ENCODE measurements at places on chromosomes 7 and 10. TPM values are rescaled to one million over a fixed set of nuclear protein-coding genes. Genes with fewer than 3 reads are reported as not detected.

The TET1 gene
- polyA plus RNA-seq = 3.2 TPM

The MALRD1 gene
- 109 TPM for polyA plus RNA-seq

DNA sequence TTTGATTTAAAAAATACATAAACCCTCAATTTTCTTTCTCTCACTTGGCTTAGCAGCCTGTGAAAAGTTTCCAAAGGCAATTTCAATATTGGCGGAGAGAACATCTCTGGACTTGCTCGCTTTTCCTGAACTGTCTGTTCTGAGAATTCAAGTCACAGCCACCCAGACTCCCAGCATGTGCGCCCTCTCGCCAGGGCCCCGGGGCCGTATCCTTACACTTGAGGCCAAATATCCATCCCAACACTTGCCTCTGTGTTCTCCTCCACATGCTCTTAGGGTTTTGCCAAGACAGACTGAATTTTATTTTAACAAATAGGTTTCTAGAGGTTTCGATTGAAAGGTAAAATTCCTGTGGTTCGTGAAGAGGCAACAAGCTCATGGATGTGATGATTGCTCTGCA is 111.5 kb upstream of the GPR26 start:
- peaks cover 7% of the 10 kb centered on the region for H3K27me3 ChIP-seq
- no peak for DNase-seq
- no peak overlapping the region for H3K27ac ChIP-seq

DNA sequence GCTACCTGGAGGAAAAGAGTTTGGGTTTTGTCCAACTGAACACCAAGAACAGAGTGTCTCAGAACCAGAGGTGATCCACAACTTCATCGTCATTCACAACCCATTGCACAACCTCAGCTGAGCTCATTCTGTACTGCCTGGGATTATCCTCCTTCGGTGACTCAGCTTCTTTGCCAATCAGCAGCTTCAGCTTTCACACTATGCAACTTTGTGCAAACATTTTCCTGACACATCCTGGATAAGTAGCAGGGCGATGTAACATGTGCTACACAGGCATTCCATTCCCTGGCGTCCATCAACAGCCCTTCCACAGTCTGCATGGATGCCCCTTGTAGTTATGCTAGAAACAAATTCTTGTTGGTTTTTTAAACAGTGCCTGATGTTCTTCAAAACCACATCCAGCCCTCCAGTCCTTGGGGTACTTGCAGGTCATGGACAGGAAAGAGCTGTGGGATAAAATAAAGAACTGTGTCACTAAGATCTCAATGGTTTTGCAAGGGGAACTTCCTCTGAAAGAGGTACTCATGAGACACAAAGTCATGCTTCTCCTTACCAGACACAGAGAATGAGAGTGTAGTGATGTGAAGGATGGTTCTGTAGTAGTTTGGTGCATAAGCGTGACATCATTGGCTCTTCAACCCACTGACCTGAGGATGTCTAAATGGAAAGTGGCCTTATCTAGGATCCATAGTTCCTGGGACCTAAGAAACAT is 478.5 kb downstream of the KIF20B start:
- H3K27me3 ChIP-seq = no peaks in the 10 kb centered on the region
- H3K4me1 ChIP-seq = no peaks in the 10 kb centered on the region
- no peak for DNase-seq
- H3K4me3 ChIP-seq = no peak overlapping the region

GRCh38 chr10:89563861-89564478 is 28.6 kb upstream of the SLC16A12 start:
- no peak overlapping the region for H3K4me3 ChIP-seq
- H3K27ac ChIP-seq = no peak overlapping the region
- H3K4me1 ChIP-seq = no peaks in the 10 kb centered on the region
- no peaks in the 10 kb centered on the region for H3K27me3 ChIP-seq

The AKR1D1 gene
- polyA plus RNA-seq = 4.4 TPM

DNA sequence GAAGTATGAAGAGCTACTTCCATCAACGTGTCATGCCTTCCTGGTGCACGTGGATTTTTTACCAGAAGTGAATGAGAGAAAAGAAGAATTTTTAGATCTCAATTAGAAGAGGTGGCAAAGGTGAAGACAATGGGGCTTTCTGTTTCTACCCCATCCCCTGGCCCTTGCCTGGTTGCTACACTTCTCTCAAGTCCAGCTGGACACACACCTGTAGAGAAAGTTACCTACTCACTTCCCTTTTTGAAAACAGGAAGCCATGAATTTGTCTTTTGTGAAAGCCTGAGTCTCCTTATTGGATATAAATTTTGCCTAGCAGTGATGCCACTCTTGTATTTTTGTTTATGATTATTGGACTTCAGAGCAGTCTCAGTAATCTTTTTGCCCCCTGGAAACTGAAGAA is 142.9 kb upstream of the AKR1E2 start:
- DNase-seq = no peak
- H3K36me3 ChIP-seq = no peaks in the 10 kb centered on the region
- no peak overlapping the region for H3K27ac ChIP-seq
- H3K4me1 ChIP-seq = peaks cover 10% of the 10 kb centered on the region

DNA sequence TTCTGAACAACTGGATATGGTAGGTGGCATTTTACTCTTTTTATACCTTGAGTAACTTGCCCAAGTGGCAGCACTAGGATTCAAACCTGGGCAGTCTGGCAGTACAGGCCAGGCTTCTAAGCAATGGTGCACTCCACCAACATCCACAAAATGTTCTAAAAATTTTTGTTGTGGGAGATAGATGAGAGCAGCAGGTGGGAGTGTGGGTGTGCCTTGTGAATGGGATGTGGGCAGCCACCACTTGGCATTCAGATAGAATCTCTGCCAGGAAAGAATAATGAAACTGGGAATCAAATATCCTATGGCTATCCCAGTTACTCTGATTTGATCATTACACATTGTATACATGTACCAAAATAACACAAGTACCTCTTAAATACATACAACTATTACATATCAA is 810.7 kb downstream of the MAGI2 start:
- no peak overlapping the region for H3K27ac ChIP-seq
- H3K27me3 ChIP-seq = no peaks in the 10 kb centered on the region
- H3K4me1 ChIP-seq = no peaks in the 10 kb centered on the region
- DNase-seq = no peak
- no peaks in the 10 kb centered on the region for H3K36me3 ChIP-seq

The PODXL gene
- polyA plus RNA-seq = 26.9 TPM

- H3K4me3 ChIP-seq = no peak overlapping the region
- no peaks in the 10 kb centered on the region for H3K27me3 ChIP-seq
- no peaks in the 10 kb centered on the region for H3K36me3 ChIP-seq
- H3K4me1 ChIP-seq = peaks cover 9% of the 10 kb centered on the region
- DNase-seq = no peak
- H3K27ac ChIP-seq = no peak overlapping the region
These were observed 4.5 kb upstream of the VOPP1 start for GRCh38 chr7:55576753-55577152.

DNA sequence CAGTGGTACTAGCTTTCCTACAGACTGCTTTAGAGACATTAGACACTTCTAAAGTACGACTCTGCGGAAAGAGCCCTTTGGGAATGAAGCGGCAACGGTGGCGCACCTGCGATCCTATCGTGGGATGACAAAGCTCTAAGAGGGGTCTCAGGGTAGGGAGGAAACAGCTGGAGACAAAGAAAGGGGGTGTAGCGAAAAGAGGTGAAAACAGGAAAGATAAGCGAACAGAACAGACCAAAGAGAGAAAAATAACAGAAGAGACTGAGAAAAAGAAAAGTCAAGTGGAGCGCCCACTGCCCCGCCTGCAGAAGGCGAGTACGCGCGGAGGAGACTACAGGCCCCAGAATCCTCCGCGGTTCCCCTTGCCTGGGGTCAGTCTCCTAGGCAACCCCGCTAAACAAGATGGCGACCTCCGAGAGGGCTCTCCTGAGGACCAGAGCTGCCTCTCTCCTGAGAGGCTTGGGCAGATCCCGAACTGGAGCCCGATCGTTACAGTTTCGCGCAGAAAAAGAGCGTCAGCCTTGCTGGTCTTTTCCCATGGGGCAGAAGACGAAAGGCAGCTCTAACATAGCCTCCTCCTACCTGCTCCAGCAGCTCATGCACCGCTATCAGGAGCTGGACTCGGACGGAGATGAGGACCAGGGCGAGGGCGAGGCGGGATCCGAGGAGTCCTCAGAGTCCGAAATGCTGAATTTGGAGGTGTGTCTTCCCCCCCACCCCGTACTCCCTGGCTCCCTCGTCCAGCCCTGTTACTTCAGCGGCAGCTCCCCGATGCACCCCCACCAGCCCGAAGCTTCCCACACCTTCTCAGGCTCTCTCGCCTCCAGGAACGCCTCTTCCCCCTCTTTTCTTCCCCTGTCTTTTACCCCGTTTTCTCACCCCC is at the start of gene LRGUK:
TSS of gene LRGUK (plus strand) at position 375 of the 883 bp plus-strand sequence. CDS start at position 403, 28 bp downstream.
- H3K36me3 ChIP-seq = no peaks in the 10 kb centered on the region
- H3K4me3 ChIP-seq = peak within 1 kb of the TSS; percentile 54
- no peaks in the 10 kb centered on the region for H3K4me1 ChIP-seq
- H3K27me3 ChIP-seq = no peaks in the 10 kb centered on the region
- peak; percentile 76 for DNase-seq
- H3K27ac ChIP-seq = no peak within 1 kb of the TSS

- no peak overlapping the region for H3K4me3 ChIP-seq
- no peak overlapping the region for H3K27ac ChIP-seq
- peak; percentile 18 for DNase-seq
- no peaks in the 10 kb centered on the region for H3K27me3 ChIP-seq
- peaks cover 40% of the 10 kb centered on the region for H3K4me1 ChIP-seq
- peaks cover 14% of the 10 kb centered on the region for H3K36me3 ChIP-seq
These were observed 5.2 kb downstream of the OPTN start for GRCh38 chr10:13105184-13105583.

The FBXL13 gene
- 0.70 TPM for polyA plus RNA-seq

The MYL7 gene
- polyA plus RNA-seq = 0.52 TPM

The VWDE gene
- 0.66 TPM for polyA plus RNA-seq

DNA sequence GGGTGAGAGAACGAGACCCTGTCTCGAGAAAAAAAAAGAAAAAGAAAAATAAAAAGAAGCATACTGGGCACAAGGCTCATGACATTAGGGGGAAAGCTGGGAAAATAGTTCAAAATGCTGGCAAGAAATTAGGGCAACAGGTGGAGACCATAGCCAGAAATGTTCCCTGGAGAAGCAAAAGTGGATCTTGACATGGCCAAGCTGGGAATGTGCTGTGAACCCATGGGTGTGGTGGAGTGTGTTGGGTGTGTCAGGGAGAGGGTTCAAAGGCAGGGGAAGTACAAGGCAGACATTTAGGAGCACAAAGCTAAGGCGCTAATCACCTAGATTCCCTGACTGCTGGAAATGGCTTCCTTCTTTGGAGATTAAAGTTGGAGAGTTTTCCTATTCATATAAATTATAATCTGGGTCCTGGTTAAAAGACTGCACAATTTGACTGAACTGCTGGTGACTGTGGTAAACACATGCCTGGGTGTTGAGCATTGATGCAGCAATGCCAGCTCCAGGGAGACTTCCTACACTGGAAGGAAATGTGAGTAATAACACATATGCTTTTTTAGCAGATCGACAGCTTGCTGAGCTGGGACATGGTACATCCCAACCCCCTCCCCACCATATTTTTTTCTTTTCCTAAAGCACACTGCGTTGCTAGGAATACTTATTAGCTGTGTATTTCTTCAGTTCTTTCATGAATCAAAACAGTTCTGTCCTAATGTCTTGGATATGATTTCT is 70.1 kb upstream of the ARHGAP21 start:
- H3K27ac ChIP-seq = no peak overlapping the region
- no peaks in the 10 kb centered on the region for H3K4me1 ChIP-seq
- no peaks in the 10 kb centered on the region for H3K27me3 ChIP-seq
- H3K4me3 ChIP-seq = no peak overlapping the region
- H3K36me3 ChIP-seq = no peaks in the 10 kb centered on the region
- DNase-seq = no peak

GRCh38 chr10:22702348-22702747 is 12.0 kb downstream of the PIP4K2A start:
- H3K27me3 ChIP-seq = no peaks in the 10 kb centered on the region
- H3K36me3 ChIP-seq = no peaks in the 10 kb centered on the region
- H3K4me1 ChIP-seq = no peaks in the 10 kb centered on the region
- no peak for DNase-seq

The ENTPD1 gene
- 21.3 TPM for polyA plus RNA-seq

- DNase-seq = no peak
- no peak overlapping the region for H3K4me3 ChIP-seq
- H3K36me3 ChIP-seq = no peaks in the 10 kb centered on the region
These were observed 68.1 kb upstream of the TOMM7 start for GRCh38 chr7:22890773-22891172.

The MLXIPL gene
- polyA plus RNA-seq = 195 TPM

The PON3 gene
- polyA plus RNA-seq = 10.6 TPM

DNA sequence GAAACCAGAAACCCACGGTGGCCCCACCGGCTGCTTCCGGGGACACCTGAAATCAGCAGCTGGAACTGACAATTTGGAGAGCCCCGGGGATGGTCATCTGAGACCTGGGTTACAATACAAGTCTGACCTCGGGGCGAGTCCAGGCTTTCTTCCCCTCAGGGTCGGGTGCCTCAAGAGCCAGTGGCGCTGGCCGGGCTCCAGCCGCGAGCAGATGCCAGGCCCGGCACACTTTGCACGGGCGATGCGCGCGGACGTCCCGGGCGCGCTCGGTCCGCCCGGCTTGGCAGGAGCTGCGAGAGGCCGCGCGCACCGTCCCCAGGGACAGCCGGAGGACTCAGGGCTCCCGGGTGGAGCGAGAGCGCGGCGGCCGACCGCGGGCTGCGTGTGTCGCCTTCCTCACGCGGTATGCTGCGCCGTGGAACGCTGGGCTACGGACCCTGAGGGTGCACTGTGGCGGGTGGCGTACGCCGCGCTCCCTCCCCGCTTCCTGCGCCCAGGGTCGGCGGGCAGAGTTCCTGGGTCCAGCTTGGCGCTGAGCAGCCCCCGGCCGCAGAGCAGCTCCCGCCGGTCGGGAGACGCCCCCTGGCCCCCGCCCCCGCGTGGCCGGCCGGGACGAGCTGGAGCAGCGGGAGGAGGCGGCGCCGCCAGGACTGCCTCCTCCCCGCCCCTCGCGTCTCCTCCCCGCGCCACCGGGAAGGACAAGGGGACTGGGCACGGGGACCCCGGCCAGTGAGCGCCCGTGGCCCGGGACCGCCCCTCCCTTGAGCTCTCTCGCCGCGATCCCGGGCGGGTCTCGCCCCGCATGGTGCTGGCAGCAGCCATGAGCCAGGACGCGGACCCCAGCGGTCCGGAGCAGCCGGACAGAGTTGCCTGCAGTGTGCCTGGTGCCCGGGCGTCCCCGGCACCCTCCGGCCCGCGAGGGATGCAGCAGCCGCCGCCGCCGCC is at the start of gene RBM20:
TSS of gene RBM20 (plus strand) at position 684 of the 945 bp plus-strand sequence. CDS start at position 803, 119 bp downstream.
- H3K4me3 ChIP-seq = peak within 1 kb of the TSS; percentile 33
- H3K27me3 ChIP-seq = peaks cover 56% of the 10 kb centered on the region
- peaks cover 10% of the 10 kb centered on the region for H3K4me1 ChIP-seq
- no peak within 1 kb of the TSS for H3K27ac ChIP-seq
- no peak for DNase-seq
- H3K36me3 ChIP-seq = no peaks in the 10 kb centered on the region

DNA sequence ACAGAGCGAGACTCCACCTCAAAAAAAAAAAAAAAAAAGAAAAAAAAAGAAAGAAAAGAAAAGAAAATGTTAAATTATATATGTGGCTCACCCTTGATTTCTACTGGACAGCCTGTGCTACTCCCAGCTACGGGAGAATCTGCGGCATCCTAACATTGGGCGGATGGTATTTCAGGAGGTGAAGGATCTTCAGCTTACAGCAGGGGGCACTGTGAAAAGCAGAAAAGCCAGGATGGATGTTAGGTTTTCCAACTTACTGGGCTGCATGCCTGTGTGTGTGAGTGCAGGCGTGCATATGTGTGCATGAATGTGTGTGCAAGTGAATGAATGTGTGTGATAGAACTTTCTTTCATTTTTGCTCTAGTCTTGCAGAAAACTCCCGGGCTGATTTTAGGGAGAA is 1066.5 kb downstream of the TYW1 start:
- H3K27me3 ChIP-seq = no peaks in the 10 kb centered on the region
- H3K4me1 ChIP-seq = no peaks in the 10 kb centered on the region
- H3K36me3 ChIP-seq = no peaks in the 10 kb centered on the region
- no peak overlapping the region for H3K4me3 ChIP-seq
- H3K27ac ChIP-seq = no peak overlapping the region
- DNase-seq = no peak

The SLC29A3 gene
- polyA plus RNA-seq = 16.2 TPM

The ANKRD61 gene
- polyA plus RNA-seq = 2.4 TPM

Data from large intestine (tissue), 12 donors.